ENCODE measurements at places on chromosomes 11 and 22.

GRCh38 chr22:28229566-28230485 lies 310.8 kb upstream of the PITPNB start:
- DNase-seq: peak; percentile 27

DNA sequence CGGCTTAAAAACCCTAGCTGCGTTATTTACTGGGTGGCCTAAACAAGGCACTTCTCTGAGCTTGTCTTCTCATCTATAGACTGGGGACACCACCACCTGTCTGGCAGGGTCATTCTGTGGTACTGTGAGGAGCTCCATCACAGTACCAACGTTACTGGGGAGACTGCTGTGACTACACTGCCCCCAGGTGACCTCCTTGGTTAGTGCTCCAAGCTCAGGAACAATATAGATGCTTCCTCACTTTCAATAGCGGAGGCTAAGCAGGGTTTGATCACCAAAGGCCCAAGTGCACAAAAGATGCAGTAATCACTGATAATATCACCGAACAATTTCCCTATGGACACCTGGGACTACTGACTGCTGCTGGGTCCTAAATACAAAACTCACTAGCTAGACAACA lies 18.8 kb downstream of the PRPF19 start:
- DNase-seq: peak; percentile 58

DNA sequence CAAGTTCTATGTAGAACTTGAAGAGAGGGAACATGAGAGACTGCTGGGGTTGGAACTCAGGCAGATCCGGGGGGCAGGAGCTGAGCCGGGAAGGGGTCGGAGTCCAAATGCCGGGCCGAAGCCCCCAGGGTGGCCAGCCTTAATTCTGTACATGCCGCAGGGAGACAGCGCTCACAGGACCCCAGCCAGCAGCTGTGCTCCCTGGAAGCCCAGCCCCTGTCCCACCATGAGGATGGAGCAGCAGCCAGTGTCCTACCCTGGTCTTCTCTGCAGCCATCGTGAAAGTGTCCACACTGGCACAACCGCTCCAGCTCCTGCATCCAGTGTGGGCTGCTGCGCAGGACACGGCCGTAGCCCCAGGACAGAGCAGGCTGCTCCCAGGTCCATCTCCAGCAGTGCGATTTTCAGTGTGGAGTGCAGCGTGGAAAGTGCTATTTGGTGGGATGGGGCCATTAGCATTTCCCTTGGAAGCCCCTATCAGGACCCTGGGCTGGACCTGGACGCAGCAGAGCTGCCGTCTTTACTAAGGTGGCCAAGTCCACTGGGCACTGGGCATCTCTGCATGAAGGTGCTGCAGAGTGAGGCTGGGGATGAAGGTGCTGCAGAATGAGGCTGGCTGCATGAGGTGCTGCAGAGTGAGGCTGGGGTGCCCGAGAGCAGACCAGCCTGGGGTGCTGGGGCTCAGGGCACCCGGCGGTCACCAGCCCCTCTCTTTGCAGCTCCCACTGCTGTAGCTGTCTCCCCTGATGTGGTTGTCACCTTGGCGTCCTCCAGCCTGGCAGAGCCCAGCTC lies 737.4 kb downstream of the BRD1 start:
- no peak for DNase-seq

- DNase-seq: no peak
Observed at GRCh38 chr11:99327527-99327926, 306.8 kb downstream of the CNTN5 start.

- no peak for DNase-seq
Observed at GRCh38 chr11:10935015-10935559, 77.2 kb upstream of the ZBED5 start.

- DNase-seq: no peak
Observed at GRCh38 chr22:28884747-28885350, 1.5 kb downstream of the ZNRF3 start.

DNA sequence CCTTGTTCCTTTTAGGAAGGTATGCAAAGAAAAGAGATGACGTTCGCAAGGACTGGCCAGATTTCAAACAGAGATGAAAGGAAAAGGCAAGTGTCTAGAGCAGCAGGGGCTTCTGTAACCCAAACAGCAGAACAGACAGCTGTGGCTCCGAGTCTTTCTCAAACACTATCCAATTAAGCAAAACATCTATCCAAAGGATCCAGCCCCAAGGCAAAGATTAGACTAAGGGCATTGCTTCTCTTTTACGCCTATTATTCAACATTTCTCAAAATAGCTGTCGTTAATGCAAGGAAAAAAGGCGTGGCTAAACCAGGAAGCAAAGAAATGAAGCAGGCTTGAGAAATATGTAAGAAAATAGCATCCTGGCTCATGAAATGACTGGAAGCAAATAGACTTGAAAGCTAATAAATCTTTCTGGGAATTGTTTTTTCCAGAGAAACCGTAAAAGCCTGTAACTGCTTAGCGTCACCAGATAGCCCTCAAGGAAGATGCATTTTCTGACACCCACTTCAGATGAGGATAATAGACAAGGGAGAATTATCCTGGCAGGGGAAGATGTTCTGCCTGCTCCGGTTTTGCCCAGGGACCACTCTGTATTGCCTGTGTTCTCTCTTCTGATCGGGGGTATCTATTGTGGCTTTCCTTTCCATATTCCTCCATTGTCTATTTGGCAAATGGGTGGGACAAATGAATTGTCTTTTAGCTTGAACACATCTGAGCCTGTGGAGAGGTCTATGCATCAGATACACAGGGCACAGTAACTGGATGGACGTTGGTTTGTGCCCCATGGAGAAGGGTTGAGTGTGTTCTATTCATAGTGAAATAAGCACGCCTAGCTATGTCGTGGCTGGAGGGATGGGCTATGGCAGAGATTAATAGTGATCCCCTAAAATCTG lies 20.2 kb downstream of the C11orf96 start:
- DNase-seq: no peak

- DNase-seq: no peak
Observed at GRCh38 chr22:41140365-41140957, 48.1 kb downstream of the EP300 start.

- DNase-seq: no peak
Observed at GRCh38 chr11:56950510-56950909, 38.2 kb upstream of the OR5AK2 start.

- no peak for DNase-seq
Observed at GRCh38 chr11:124759266-124760204, 2.6 kb downstream of the ESAM start.

GRCh38 chr11:115423728-115424459 lies 80.3 kb downstream of the CADM1 start:
- DNase-seq: no peak

GRCh38 chr11:118263695-118264568 lies at the start of gene MPZL2:
Gene MPZL2, minus strand, starts transcription at chr11:118264297. Its CDS starts 144 bp downstream, at chr11:118264153.
- DNase-seq: no peak

DNA sequence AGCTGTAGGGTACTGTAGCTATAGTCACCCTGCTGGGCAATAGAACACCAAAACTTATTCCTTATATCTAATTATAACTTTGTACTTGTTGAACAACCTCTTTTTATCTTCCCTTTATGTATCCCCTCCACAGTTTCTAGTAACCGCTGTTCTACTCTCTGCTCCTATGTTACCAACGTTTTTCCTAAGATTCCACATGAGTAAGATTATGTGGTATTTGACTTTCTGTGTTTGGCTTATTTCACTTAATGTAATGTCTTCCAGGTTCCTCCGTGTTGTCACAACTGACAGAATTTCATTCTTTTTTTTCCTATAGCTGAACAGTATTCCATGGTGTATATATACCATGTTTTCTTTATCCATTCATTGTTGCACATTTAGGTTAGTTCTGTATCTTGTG lies 258.4 kb downstream of the DYNC2H1 start:
- DNase-seq: no peak

- no peak for DNase-seq
Observed at GRCh38 chr11:85620256-85620655, 6.9 kb downstream of the DLG2 start.

- no peak for DNase-seq
Observed at GRCh38 chr11:121795174-121795573, 320.8 kb downstream of the BLID start.

DNA sequence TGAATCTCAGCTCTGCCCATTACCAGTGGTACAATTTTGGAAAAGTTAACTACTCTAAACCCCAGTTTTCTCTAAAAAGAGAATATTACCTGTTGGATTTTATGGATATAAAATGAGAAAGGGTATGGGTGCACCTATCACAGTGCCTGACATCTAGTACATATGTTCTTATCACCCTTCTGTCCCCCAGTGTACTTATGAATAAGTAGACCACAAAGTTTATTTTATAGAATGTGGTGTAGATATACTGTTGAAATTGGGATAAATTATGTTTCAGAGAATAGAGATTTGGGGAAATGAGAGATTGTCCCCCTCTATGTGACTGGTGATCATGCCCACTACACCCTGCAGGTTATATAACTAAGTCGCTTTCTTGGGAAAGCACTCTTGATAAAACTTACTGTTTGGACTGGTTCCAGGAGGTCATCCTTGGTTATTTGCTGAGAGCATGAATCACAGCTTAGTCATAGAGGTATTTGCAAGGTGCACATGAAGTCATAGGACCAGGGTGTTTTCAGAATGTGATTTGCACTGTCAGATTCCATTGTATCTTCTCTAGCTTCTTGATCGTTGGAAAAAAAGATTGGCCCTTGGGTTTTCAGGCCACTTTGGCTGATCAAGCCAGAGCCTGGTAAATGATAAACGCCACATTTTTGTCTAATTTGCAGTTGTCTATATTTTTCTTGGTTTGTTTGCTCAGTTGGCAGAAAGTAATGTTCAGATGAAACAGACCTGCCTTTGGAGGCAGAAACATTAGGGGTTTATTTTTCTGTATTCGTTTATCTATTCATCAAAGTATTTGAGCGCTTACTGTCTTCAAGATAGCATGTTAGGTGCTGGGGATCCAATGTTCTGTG lies 21.3 kb downstream of the STX3 start:
- peak; percentile 29 for DNase-seq

GRCh38 chr11:67252831-67253239 lies 13.4 kb upstream of the GRK2 start:
- peak; percentile 51 for DNase-seq

- no peak for DNase-seq
Observed at GRCh38 chr11:11964774-11965150, 43.7 kb downstream of the DKK3 start.

DNA sequence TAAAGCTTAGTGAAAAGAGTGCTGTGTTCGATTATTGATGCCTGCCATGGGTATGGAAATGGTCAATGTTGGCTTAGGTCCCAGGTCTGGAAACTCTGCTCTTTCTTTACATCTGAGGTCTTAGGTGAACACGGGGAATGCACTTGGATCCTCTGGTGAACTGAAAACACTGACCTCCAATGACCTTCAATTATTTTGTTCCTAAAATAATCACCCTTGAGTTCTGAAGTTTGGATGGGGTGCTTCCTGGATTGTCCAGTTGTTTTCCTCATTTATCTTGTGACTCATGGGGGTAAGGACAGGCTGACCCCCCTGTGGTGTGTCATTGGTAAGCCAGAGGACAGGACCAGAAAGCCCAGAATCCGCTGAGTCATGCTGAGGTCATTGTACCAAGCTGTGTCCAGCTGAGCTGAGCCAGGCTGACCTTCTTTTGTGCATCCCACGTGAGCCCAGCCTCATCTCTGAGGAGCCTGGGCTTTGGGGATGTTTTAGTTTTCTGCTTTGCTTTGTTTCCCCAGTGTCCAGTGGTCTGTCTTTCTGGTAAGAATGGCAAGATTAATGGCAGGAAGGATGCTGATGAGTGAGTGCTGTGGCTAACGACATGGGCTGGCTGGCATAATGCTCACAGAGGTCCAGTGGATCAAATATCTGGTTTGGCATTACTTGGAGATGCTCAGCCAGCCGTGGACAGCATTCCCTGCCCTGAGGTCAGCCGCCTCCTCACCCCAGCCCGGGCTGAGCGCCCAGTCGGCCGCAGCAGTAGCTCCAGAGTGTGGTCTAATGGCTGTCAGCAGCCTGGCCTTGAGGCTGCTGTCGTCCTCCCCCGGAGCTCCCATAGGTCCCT lies 35.6 kb downstream of the AMPD3 start:
- peak; percentile 97 for DNase-seq

GRCh38 chr11:41921746-41922390 lies 462.4 kb upstream of the LRRC4C start:
- no peak for DNase-seq

DNA sequence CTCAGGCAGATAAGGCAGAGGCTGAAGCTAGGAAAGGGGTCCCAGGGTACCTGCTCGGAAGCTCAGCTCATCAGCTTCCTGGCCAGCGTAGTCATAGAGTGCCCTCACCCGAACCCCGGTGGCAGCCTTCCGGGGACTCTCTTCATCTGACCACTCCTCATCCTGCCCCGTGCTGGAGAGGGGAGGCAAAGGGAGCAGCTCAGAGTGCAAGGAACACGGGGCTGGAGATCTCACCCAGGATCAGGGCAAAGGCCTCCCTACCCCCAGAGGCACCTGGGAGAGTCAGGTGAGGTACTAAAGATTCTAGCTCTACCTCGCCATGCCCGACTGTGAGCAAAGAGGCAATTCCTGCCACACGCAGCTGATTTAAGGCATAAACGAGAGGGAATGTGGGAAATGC lies 1.6 kb upstream of the ARFGAP2 start:
- no peak for DNase-seq

- no peak for DNase-seq
Observed at GRCh38 chr22:33792832-33793231, 127.4 kb downstream of the LARGE1 start.
